NCI-H1417 treated with DMSO at 0.1 percent for 48 hours (cell line): ENCODE measurements at places on chromosomes 12 and 14.

- DNase-seq, result peak; percentile 41
Observed at GRCh38 chr14:80959496-80959895, 4.1 kb downstream of the TSHR start.

DNA sequence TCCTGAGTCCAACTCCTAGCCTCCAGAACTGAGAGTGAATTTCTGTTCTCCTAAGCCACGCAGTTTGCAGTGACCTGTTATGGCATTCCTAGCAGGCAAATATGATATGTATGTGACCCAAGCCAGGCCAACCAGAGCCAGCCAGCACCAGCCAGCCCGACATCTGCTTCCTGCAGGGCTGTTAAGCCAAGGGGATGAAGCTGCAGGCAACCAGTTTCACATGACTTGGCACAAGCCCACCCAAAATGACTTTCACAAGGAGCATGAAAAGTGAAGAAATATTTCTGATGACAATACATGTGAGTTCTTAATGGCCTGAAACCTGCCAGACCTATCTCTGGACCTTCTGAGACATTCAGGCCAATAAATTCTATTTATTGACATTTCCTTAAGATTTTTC, 68.1 kb downstream of the ITPK1 start:
- DNase-seq, result no peak

GRCh38 chr14:100159865-100160533, 554 bp upstream of the DEGS2 start:
- DNase-seq, result no peak

DNA sequence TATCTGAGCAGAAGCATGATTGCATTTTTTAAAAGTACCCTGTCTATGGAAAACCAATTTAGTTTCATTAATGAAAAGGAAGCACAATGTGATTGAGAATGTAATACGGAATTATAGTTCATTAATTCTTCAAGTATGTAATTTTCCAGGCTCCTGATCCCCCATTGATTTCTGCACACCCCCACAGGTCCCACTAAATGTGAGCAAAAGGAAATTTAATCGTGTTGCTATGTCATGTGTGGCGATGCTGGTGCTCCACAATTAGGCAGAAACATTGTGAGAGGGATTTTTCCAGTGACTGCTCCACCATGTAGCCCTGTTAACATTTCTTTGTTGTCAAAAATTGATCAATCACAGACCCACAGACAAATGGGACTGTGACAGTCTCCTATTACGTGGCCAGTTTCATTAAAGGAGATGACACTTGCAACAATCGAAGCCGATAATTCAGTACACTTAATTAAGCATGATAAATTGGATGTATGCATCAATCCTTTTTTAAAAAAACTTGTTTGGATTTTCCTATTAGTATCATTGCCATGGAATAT, 306.0 kb downstream of the NELL2 start:
- no peak for DNase-seq

- DNase-seq, result no peak
Observed at GRCh38 chr12:6608592-6609281, 1.6 kb upstream of the CHD4 start.

DNA sequence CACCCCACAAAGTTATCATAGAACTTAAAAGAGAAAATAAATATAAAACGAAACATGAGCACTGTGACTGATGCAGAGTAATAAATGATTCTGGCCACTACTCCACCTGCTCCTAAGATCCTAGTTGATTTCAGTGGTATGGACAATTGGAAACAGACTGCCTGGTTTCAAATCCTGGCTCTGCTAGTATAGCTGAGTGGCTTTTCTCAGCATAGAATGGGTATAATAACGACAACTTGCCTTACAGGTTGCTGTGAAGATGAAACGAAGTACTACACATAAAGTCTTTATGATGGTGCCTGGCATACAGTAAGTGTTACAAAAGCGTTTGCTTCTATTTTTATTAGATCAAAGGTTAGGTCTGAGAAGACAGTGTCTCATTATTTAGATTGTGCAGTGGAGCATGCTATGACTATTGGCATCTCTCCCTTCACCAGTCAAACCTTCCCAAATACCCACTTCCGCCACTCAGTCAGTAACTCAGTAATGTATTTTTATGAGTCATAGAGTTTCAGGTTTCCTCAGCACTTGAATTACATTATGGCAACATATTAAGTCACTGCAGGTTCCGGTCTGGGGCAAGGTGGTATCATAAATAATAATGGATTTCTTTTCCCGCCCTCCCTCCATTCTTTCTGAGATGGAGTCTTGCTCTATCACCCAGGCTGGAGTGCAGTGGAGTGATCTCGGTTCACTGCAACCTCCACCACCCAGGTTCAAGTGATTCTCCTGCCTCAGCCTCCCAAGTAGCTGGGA, 29.7 kb upstream of the NR2C1 start:
- peak; percentile 1 for DNase-seq

GRCh38 chr12:54954228-54954627, 30.3 kb downstream of the TESPA1 start:
- no peak for DNase-seq

GRCh38 chr14:95254288-95254687, 65.4 kb downstream of the CLMN start:
- DNase-seq, result no peak
